Left renal cortex interstitium (tissue), 4 donors: ENCODE measurements at places on chromosomes 4 and X. TPM values are rescaled to one million over a fixed set of nuclear protein-coding genes. Genes with fewer than 3 reads are reported as not detected.
A peak's percentile ranks its signal among the peaks of the same experiment; 100 is the strongest.

The FGFR3 gene
- 82.5 TPM for polyA plus RNA-seq

The TKTL2 gene
- polyA plus RNA-seq, result 0.08 TPM

The LIMCH1 gene
- 93.4 TPM for polyA plus RNA-seq

The CLNK gene
- polyA plus RNA-seq, result 0.77 TPM

The MSX1 gene
- 1.6 TPM for polyA plus RNA-seq

The KLHL4 gene
- 7.1 TPM for polyA plus RNA-seq

The BMX gene
- polyA plus RNA-seq, result 0.38 TPM

The MID1 gene
- 22.1 TPM for polyA plus RNA-seq

The TMLHE gene
- polyA plus RNA-seq, result 26.1 TPM

The CXCL1 gene
- polyA plus RNA-seq, result 0.43 TPM

The BGN gene
- polyA plus RNA-seq, result 195 TPM

DNA sequence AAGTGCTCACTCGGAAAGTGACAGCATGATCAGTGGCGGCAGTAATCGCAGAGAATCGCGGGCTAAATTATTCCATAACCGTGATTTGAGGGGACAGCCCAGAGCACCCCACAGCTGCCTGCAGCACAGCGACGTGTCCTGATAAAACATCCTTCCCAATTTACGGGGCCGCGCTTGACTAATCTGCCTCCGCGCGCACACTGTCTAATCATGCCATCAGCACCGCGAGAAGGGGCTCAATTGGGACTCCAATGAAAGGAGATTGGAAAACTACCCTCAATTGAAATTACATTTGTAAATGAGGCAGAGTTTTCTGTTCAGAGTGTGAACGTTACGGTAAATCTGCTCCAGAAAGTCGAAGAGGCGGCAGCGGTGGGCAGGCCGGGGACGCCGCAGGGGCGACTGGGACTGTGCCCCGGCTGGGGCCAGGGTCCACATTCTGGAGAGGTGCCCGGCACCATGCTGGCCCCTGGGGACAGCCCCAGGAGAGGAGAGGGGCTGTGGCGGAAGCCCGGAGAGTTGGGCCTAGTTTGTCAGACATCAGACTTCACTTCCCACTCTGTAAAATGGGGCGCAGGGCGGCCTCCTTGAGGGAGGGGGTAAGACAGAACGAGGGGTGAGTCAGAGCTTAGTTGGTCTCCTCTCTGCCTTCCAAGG, 107.7 kb downstream of the FAM53A start:
- DNase-seq, result no peak

- no peak for DNase-seq
Measured at GRCh38 chr4:77952457-77952856, 89.8 kb downstream of the MRPL1 start.

DNA sequence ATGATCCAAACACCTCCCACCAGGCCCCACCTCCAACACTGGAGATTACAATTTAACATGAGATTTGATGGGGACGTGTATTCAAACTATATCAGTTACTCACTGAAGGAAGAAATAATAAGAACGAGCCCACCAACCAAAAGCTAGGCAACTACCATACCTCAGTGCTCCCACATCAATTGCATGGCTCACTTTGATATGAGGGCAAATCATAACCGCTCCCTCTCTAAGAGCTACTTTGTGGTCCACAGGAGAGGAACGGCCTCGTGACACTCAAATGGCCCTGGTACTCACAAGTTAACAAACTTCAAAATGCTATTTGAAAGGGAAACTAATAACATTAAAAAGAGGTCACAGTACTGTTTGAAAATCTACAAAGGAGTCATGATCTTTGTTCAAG, 170.7 kb upstream of the SLC7A11 start:
- no peak for DNase-seq

DNA sequence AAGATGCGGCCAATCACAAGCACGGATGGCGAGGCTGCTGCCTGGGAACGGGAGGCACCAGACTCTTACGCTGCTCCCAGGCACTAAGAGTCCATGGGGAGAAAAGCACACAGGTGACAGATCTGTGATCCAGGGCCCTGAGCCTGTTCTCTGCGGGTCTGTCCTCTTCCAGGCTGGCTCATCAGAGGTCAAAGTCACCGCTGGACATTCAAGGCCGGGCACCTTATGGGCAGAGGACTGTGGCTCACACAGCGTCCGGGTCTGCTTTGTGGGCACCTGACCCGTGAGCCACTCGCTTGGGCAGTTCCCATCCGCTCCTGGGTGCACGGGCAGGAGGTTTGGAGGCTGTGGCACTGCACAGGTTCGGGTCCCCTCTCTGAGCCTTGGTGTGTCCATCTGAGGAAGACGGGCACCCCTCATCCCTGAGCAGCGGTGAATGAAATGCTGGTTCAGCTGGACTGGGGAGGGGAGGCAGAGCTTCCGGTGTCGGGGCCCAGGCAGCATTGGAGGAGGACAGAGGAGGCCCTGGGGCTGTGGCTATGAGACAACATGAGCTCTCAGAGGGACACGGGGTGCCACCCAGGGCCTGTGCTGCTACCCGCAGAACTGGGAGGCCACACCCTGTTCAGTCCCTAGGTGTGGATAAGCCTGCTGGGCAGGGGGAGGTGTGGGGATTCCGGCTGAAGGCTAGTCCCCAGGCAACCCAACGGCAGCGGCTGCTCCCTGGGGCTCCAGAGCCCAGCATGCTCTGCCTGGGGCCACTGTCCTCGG, 61.2 kb upstream of the AFAP1 start:
- no peak for DNase-seq

- peak; percentile 28 for DNase-seq
Measured at GRCh38 chrX:50432829-50433289, 37.8 kb downstream of the DGKK start.

DNA sequence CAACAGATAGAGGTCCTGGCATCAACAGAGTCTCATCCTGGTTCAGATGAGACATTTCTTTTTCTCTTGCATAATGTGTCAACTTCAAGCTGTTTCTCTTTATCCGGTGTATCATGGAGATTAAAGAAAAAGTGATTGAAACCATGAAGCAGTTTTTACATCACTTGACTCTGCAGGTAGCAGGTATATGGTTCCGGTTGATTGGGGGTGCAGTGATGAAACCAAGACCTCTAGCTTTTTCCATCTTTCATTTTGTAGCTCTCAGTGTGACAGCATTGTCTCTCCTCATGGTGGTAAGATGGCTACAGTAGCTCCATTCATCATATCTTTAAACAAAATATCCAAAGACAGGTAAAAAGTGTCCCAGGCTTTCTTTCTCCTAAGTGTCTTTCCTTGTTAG, 2.4 kb upstream of the HOPX start:
- no peak for DNase-seq

DNA sequence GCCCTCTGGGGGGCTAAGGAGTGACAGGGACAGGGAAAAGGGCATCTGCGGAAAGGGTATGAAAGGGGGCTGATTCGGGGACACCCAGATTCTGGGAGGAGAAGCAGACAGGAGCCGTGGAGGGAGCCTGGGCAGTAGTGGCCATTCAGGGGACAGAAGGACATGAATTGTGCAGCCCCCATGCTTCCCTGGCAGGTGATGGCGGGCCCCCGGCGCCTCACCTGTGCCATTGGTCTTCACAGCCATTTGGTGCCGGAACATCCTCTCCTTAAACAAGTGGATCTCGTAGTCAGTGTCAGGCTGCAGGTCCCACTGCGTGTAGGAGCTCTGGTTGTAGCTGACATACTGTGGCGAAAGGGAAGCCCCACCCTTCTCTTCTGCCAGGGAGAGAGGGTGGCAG, 21.9 kb downstream of the L1CAM start:
- no peak for DNase-seq

GRCh38 chr4:27119239-27119638, 258.6 kb downstream of the STIM2 start:
- no peak for DNase-seq

- no peak for DNase-seq
Measured at GRCh38 chrX:115060013-115060412, 42.6 kb upstream of the IL13RA2 start.

DNA sequence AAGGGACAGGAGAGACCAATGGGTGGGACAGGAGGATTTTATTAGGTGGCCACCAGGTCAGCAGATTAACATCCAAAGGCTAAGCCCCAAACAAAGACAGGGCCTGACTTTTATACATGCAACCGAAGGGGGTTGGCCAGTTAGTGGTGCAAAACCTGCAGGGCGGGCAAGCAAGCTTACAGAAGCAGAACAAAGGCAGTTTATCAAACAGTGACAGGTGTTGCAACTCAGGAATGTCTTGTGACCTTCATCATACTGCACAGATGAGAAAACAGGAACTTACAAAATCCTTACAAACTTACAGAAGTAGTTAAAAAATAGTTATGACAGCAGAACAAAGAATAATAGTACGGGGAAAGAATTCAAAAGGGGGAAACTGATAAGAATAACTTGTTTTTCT, 708.1 kb downstream of the GLUD2 start:
- no peak for DNase-seq

GRCh38 chrX:112830540-112830939, 10.1 kb downstream of the AMOT start:
- DNase-seq, result no peak

GRCh38 chr4:125796138-125796537, 481.4 kb downstream of the FAT4 start:
- DNase-seq, result no peak

- no peak for DNase-seq
Measured at GRCh38 chr4:109315341-109315740, 12.9 kb upstream of the COL25A1 start.

- DNase-seq, result no peak
Measured at GRCh38 chr4:153142700-153143438, 61.4 kb upstream of the TRIM2 start.

DNA sequence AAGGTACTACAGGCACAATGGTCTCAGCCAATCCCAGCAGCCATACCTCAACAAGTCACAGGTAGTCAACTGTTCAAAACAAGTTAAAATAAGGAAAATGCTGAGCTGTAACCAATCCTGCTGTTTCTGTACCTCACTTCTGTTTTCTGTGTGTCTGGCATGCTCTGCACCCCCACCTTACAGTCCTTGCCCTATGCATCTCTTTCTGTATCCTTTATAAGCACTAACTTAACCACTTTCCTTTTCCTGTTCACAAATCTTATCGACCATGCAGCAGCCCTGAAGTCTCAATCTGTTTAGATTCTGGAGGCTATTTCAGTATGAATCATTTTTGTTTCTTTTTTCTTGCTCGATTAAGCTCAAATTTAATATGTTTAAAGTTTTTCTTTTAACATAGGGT, 12.5 kb upstream of the FAM13A start:
- DNase-seq, result no peak

DNA sequence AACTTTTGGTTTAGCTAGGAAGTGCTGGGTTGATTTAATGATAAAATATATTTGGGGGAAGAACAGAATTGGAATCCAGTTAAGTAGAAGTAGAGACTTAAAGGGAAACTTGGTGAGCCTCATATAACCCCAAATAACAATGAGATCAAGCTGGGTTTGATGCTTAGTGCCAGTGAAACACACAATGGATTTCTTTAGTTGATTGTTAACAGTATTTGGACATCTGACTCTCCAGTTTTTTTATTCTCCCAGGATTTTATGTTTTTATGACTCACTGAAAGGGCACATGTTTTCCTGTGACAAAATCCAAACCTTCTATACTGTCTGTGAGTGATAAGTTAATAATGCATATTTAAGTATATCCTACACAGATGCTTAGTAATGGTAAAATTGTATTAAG, 2.7 kb upstream of the NEUROG2 start:
- DNase-seq, result no peak

- no peak for DNase-seq
Measured at GRCh38 chr4:40255393-40256281, 58.8 kb downstream of the RHOH start.

- peak; percentile 2 for DNase-seq
Measured at GRCh38 chr4:90982813-90983212, 855.6 kb downstream of the CCSER1 start.

DNA sequence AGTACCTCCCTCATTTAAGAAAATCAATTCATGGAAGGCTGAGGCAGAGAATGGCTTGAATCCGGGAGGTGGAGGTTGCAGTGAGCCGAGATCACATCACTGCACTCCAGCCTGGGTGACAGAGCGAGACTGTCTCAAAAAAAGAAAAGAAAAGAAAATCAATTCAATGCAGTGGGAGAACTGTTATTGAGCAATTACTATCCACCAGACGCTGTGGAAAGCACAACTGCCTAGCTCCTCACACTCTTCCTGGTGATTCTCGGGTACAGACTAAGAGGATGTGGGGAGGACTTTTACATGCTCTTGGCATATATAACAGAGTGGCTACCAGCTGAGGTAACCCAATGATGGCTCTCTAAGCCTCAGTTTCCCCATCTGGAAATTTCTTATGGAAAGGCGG, 2.7 kb upstream of the TMSB4X start:
- DNase-seq, result no peak

DNA sequence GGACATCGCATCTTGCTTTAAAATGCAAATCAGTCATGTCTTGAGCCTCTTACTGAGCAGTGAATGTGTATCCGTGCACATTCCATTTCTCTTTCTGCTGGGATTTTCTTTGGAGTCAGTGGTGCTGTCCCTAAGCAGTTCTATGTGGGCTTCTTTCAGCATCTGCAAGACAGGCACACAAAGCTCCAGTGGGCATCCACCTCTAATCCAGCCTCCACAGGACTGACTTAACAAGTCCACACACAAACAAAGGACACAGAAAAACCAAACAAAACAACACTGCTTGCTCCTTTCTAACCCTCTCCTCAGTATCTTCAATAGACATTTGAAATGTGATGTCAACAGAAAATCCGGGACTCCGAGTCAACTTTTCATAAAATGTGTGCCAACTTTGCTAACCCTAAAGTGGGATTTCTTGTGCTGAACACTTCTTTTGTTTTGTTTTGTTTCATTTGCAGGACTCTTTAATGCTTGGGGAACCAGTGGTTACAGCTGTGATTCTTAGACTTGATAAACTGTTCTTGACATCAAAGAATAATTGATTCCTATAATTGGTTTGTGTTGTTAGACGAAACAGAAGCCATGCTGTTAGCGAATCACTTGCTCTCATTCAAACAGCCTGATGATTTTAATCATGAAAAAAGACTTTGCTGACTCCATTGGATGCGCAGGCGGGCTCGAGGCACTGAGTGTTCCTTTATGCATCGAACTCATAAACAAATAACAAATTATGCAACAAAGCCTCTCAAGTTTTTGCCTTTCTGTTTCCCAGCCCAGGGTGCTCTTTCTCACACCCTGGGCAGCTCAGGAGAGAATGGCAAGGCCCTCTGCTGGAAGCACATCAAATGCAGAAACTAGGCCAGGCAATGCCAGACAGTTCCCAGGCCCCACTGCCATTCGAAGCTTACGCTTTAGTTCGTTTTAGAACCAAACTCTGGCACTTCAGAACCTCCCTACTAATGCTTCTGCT, 20.1 kb downstream of the ETNPPL start:
- no peak for DNase-seq

DNA sequence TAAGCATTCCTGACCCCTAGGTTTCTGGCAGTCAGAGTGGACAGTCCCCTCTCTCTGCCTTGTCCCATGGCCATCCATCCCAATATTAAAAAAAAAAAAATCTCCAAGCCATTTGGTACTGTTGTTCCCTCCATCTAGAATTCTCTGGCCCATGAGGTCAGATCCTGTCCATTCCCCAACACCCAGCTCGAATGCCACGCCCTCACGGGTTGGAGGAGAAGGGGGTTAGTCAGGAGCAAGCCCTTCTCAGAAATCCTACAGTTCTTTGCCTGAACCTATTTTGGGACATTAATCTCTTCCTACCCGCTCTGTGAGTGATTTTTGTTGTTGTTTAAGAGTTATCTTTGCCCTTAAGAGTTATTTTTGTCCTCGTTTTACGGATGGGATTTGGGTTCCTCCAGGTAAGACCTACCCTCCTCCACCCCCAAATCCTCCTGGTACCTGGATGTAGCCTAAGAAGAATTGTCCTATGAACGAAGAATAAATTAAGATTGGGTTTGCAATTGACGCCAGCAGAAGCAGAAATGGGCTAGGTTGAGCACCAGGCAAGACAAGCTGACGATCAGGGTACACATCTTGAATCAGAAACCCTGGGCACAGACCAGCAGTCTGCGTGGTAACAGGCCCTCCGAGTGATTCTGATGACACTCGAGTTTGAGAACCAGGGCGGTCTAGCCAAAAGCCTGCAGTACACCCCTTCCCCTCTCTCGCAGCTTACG, 977 bp downstream of the RNF175 start:
- no peak for DNase-seq
